Frontal cortex (tissue), 4 donors: ENCODE measurements at places on chromosomes 16 and 17. TPM values are rescaled to one million over a fixed set of nuclear protein-coding genes. Genes with fewer than 3 reads are reported as not detected.

- no peak for DNase-seq
These were observed 525.2 kb upstream of the PSMD7 start for GRCh38 chr16:73771196-73772064.

GRCh38 chr16:4015275-4016004, 100.8 kb downstream of the ADCY9 start:
- DNase-seq: no peak

DNA sequence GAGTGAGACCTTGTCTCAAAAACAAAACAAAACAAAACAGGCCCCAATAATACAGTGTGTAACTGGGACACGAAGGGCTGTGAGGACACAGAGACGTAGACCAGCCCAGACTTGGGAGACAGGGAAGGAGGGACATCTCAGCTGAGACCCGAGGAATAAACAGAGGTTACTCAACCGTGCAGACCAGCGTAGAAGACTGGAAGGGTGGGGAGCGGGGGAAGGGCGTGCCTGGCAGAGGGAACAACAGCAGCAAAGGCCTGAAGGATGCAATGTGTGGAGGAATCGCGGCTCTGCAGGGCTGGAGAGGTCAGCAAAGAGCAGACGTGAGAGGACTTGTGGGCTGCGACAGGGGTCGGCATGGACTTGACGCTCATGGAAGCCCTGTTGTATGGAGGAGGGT, 11.6 kb upstream of the CES4A start:
- DNase-seq: no peak

DNA sequence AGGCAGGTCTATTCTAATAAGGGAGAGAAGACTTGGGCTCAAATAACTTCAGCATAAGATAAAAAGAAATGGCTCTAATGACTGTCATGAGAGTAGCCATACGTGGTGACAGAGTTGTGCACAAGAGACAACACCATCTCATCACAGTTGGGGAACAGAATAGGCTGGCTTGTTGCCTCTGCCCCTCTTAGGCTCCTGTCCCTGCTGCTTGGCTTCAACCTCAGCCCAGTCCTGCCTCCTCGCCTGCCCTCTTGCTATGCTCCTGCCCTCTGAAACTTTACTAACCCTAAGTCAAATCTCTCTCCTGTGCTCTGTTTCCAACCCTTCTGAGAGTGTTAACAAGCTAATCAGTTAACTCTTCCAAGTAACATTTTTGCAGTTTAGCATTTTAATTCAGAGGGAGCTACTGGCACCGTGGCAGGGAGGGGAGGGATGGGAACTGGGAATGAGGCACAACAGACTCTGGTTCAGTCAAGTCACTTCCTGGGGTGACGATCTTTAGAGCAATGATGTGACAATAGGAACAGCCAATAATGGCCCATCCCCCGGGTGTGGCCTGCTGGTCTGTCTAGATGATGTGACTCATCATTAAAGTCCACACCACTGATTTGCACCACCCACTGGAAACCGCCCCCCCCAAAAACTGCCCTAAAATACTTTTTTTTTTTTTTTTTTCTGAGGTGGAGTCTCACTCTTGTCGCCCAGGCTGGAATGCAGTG, 35.5 kb downstream of the DNAH17 start:
- no peak for DNase-seq

DNA sequence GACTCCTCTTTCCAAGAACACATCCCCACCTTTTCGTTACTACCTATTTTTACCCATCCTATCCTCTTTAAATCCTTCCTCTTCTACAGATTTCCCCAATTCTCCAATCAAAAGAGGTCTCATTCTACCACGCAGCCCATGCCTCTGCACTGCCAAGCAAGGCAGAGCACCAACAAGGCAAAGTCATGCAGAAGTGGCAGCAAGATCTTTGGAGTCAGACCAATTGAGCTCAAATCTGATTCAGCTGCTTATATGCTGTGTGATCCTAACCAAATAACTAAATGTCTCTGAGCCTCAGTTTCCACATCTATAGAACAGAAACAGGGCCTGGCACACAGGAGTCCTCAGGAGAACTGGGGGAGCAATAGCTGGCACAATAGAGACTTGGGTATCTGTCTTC, 41.0 kb downstream of the TOM1L2 start:
- DNase-seq: no peak

GRCh38 chr17:29753845-29754439, 131.2 kb upstream of the CORO6 start:
- DNase-seq: no peak

- no peak for DNase-seq
These were observed 169.4 kb downstream of the ABCA8 start for GRCh38 chr17:68785565-68786486.

The CA7 gene
- not detected for total RNA-seq

The KRT40 gene
- not detected for total RNA-seq
